Foreskin melanocyte (primary cell): ENCODE measurements at places on chromosomes 12 and 14.

- DNase-seq = no peak
Observed at GRCh38 chr12:2557597-2557996, 237.2 kb upstream of the FKBP4 start.

DNA sequence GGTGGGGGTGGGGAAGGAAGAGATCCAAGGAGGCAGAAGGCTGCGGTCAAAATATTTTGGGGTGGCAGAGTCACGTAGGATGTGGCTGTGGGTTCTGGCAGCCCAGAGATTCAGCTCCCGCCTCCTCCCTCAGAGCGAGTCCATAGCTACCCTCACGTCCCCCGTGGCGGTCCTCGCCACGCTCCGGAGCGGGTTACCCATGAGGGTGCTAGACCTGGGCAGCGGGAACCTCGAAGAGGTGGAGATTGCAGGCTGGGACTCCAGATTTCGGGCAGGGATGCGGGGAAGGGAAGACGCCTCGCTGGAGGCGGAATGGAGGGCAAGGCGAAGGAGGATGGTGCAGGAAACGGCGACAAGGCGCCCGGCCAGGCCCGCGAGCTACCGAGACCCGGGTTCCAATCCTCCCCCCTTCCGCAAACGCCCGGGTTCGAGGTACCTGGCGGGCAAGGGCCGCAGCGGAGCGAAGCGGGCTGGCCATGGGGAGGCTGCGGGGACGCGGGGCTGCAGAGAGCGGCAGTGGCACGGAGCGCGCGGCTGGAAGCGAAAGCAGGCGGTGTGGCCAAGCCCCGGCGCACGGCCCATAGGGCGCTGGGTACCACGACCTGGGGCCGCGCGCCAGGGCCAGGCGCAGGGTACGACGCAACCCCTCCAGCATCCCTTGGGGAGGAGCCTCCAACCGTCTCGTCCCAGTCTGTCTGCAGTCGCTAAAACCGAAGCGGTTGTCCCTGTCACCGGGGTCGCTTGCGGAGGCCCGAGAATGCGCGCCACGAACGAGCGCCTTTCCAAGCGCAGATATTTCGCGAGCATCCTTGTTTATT, 46.2 kb downstream of the BCAT1 start:
- peak; percentile 26 for DNase-seq

DNA sequence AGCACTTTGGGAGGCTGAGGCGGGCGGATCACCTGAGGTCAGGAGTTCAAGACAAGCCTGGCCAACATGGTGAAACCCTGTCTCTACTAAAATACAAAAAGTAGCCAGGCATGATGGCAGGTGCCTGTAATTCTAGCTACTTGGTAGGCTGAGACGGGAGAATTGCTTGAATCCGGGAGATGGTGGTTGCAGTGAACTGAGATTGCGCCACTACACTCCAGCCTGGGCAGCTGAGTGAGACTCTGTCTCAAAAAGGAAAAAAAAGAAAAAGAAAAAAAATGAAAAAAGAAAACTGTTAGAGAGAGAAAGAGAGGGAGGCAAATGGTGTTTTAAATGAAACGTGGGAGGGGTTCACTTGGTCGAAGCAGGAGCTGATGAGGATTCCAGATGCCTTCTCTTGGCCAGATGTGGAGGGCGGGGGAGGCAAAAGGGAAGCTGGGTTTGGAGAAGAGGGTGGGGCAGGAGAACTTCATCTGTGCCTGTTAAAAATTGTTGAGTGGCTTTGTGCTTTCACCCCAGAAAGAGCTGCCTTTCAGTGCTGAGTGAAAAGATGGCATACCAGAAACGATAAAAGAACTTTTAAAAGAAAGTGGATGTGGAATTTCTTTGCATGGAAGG, 1.1 kb downstream of the EMP1 start:
- DNase-seq = no peak

- DNase-seq = no peak
Observed at GRCh38 chr12:1792406-1792805, 28.0 kb upstream of the LRTM2 start.

DNA sequence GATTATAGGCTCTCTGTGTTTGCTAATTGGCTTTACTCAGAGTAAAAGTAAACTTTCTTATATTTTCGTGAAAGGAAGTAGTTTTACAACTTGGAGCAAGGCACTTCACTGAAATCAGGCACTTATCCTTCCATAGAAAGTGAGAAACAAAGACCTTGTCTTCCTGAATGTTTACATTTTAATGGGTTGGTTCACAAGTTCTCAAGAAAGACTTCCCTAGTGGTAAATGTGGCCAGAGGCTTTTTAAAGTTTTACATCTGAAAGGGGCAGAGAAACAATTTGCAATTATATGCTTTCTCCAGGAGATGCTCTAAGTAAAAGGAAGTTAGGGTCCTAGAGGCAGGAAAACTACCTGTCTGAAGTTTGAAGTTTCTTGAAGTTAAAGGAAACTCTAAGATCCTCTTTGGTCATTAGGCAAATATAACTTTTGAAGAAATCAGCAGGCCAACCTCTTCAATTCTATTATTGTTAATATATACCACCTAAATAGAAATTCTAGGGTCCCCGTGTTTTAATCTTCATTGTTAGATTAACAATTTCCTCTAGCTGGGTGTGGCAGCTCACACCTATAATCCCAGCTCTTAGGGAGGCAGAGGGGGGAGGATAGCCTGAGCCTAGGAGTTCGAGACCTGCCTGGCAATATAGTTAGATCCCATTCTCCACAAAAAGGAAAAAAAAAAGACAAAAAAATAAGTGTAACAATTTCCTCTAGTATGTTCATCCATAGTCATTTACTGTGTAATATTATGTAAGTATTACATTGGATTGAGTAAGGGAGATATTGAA, 644.9 kb upstream of the FOXG1 start:
- DNase-seq = no peak
